Kidney (tissue), 22 donors: ENCODE measurements at places on chromosomes 13 and 19. TPM values are rescaled to one million over a fixed set of nuclear protein-coding genes. Genes with fewer than 3 reads are reported as not detected.

GRCh38 chr13:101996954-101997353 is 404.9 kb downstream of the FGF14 start:
- DNase-seq: no peak

- no peak for DNase-seq
These were observed 117.9 kb downstream of the CRYL1 start for GRCh38 chr13:20407759-20408158.

GRCh38 chr13:112968380-112968909 is 569 bp upstream of the MCF2L start:
- DNase-seq: peak; percentile 85

The PRKCG gene
- not detected for total RNA-seq

DNA sequence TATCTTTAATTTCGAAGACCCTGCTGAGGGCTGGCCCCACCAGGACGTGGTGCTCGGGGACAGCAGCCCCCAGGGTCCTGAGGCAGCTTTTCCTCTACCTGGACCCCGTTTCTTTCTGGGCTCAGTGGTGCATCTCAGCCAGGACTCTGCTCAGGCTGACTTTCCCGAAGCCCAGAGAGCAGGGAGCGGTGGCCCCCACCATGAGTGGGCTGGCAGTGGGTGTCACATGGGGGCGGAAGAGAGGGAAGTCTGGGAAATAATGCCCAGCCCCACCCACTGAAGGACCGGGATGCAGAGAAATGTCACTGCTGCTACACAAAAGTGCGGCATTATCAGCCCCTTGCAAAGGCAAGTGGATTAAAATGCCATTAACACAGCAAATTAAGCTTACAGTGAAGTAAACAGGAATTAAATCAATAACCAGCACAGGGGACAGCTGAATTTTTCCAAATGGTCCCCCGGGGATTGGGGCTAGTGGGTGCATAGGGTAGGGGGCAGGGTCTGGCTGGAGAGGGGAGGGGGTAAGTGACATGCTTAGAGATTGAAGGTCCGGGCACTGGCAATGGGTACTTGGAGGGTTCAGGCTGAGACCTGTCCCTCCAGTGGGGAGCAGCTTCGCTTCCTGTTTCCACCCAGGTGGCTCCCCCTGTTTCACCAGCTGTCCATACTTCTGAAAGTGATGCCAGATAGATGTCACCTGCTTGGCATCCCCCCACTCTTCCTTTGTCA is 177.3 kb downstream of the URI1 start:
- no peak for DNase-seq

The ZNF729 gene
- total RNA-seq: not detected

DNA sequence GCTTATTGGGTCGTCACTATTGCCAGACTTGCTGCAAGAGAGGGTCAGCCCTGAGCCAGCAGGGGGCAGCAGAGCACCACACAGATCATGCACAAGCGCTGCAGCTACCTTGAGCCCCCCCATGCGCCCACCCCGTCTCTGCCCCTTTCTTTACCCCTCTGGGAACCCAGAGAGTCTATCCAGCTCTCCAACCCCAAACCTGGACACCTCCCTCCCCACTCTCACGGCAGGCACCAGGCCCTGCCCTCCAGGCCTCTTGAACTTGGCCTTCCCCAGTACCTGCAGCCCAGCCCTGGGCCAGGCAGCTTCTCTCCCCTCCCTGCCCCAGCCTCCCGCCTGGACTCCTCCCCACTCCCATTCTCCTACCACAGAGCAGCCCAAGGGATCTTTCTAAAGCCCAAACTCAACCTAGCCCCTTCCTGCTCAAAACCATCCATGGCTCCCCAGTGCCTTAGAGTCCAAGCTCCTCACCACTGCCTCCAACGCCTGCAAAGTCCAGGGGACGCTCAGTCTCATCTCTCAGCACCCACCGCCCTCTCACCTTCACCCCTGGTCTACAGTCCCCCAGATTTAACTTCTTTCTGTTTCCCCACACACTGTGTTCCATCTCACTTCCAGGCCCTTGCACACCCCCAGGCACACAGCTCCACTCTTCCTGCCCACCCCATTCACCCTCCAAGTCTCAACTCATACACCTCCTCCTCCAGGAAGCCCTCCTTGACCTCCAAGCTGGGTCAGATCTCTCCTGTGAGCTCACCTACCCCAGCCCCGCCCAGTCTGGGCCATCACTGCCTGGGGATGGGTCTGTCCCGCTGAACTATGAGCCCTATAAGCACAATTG is 9.4 kb upstream of the CEACAM16 start:
- peak; percentile 81 for DNase-seq

The CEBPA gene
- 7.1 TPM for total RNA-seq

The FUT6 gene
- total RNA-seq: 13.0 TPM

DNA sequence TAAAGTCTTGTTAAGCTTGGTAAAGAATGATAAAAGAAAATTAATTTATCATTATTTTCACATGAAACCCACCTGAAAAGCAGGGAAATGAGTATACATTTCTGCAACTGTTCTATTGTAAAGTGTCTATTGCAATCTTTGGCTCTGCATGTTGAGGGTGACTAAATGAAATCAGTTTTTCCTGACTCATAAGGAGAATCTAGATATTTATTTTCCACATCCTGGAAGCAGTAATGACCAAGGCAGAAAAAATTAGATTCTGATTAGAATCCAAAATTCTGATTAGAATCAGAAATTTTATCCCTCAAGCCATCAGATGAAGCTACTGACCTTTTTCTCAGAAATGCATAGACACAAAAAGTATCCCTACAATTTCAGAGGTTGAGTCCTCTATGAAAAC is 178.4 kb downstream of the MYO16 start:
- no peak for DNase-seq
